Mammary epithelial cell (primary cell): ENCODE measurements at places on chromosomes 16 and 17. TPM values are rescaled to one million over a fixed set of nuclear protein-coding genes. Genes with fewer than 3 reads are reported as not detected.

The RNF135 gene
- 13.3 and 19.2 TPM in 2 replicates for total RNA-seq

The ZNF385C gene
- total RNA-seq: 0.17 TPM

The PPP1R27 gene
- total RNA-seq: 1.5 TPM

The HSF5 gene
- total RNA-seq: not detected in 2 replicates

The EFNB3 gene
- 5.4 and 9.2 TPM in 2 replicates for total RNA-seq

The NUDT7 gene
- total RNA-seq: 2.8 TPM

The KAT2A gene
- 29.2 and 30.4 TPM in 2 replicates for total RNA-seq
